ENCODE measurements at places on chromosomes 4 and X. TPM values are rescaled to one million over a fixed set of nuclear protein-coding genes. Genes with fewer than 3 reads are reported as not detected.

DNA sequence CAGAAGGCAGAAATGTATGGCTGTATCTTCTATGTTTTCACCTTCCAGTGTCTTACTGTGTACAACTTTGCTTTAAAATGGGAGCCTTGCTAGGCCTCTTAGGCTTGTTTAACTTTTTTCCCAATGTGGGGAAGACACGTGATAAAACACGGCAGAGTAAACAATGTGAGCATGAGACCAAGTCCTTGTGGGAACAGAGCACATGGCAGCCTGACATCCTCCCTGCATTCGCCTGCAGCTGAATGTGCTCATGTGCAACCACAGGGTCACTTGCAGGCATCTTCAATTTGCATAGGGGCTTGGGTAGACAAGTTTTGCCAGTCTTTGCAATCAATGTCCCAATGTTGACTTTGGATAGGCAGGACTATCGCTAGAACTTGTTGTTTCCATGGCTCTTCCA, 91.8 kb downstream of the CCNG2 start:
- no peaks in the 10 kb centered on the region for H3K36me3 ChIP-seq
- no peak overlapping the region for H3K4me3 ChIP-seq

DNA sequence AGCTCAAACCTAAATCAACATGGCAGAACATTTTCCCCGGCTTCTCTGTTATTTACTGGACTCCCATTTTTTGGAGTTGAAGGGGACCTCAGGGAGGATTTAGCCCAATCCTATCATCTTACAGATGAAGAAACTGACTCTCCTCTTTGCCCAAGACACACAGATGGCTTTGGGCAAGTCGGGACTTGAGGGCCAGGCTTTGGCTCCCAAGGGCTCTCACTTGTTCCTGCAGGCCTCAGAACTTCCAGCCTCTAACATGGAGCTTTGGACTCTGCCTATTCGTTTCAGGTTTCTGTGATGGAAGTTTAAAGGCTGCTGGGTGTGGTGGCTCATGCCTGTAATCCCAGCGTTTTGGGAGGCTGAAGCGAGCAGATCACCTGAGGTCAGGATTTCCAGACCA, 59.5 kb downstream of the RHOH start:
- no peak overlapping the region for H3K4me3 ChIP-seq
- H3K4me1 ChIP-seq, result peaks cover 74% of the 10 kb centered on the region
- H3K27ac ChIP-seq, result peak overlapping the region; percentile 77
- no peak for DNase-seq
- H3K36me3 ChIP-seq, result peaks cover 6% of the 10 kb centered on the region
- no peaks in the 10 kb centered on the region for H3K27me3 ChIP-seq

- H3K36me3 ChIP-seq, result no peaks in the 10 kb centered on the region
- peaks cover 15% of the 10 kb centered on the region for H3K27me3 ChIP-seq
- no peaks in the 10 kb centered on the region for H3K4me1 ChIP-seq
- no peak overlapping the region for H3K4me3 ChIP-seq
- no peak overlapping the region for H3K27ac ChIP-seq
- no peak for DNase-seq
These were observed 23.7 kb downstream of the DOK7 start for GRCh38 chr4:3486541-3487540.

DNA sequence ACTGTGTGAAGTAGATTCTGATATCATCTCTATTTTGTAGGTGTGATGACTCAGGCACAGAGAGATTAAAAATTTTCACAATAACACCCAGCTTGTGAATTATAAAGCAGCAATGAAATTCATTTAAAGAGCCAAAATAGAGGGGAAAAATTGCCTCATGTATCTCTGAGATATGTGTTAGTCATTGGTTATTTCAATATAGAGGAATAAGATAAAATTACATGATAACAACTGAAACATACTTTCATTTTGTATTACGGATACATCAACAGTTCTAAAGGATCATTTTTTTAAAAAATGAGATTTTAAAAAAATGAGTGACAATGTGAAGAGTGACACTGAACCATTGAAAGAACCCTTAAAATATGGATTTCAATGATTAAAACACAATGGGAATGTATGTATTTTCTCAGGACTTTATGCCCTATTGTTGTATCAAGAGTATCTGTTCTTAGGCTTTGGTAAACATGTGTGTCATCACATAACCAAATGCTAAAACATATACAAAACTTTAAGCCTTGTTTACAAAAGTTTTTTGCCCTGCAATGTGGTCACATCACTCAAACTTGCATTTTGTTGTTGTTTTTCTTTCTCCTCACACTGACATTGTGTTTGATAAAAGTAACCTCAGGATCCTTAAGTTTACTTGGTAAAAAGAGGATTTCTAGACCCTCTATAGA, 221.3 kb downstream of the ANTXR2 start:
- no peaks in the 10 kb centered on the region for H3K36me3 ChIP-seq
- H3K27ac ChIP-seq, result no peak overlapping the region
- DNase-seq, result no peak
- H3K4me1 ChIP-seq, result no peaks in the 10 kb centered on the region
- no peaks in the 10 kb centered on the region for H3K27me3 ChIP-seq
- no peak overlapping the region for H3K4me3 ChIP-seq

GRCh38 chr4:183658362-183659028, 490 bp downstream of the RWDD4 start:
- H3K4me3 ChIP-seq, result peak overlapping the region; percentile 86
- no peaks in the 10 kb centered on the region for H3K27me3 ChIP-seq
- peaks cover 15% of the 10 kb centered on the region for H3K36me3 ChIP-seq
- no peak for DNase-seq
- peak overlapping the region; percentile 91 for H3K27ac ChIP-seq

Gene TEX13D
- total RNA-seq, result not detected

GRCh38 chr4:7423391-7423790, 11.3 kb downstream of the PSAPL1 start:
- no peak overlapping the region for H3K27ac ChIP-seq
- no peaks in the 10 kb centered on the region for H3K36me3 ChIP-seq
- DNase-seq, result no peak
- H3K27me3 ChIP-seq, result no peaks in the 10 kb centered on the region

DNA sequence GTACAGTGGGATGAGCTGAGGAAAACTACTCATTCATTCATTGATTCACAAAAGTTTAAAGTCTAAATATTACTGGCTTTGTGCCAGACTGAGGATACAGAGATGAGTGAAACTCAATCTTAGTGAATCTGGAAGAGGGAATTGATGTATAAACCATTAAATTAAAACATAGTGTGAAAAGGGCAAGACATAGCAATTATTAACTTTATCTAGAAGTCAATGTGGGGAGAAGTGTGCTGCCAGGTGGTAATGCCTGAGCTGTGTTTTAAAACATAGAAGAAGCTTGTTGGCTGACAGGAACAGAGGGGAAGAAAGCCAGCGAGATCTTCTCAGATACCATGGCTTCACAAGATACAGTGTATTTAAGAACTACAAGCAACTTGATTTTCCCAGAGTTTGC, 153.4 kb downstream of the BMPR1B start:
- no peaks in the 10 kb centered on the region for H3K27me3 ChIP-seq
- H3K4me3 ChIP-seq, result no peak overlapping the region
- H3K27ac ChIP-seq, result no peak overlapping the region
- no peak for DNase-seq

Gene ARMCX1
- total RNA-seq, result 0.08 TPM

DNA sequence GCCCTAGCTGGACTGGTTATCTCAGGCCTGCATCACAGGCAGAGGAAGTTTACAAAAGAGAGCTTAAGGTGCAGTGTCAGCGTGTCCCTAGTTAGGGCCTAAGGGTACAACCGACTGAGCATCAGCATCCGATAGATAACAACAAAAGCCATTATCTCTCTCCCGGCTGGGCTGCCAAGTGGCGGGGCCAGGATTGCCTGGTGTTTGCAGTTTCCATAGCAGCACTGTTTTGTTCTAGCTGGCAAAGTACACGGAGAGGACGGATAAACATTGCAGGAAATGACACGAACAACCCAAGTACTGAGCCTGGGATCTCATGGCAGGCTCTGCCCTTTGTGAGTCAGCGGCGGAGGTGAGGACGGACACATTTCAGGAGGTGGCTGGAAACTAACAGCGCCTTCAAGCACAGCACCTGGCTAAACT, 104.7 kb upstream of the NOCT start:
- no peak overlapping the region for H3K27ac ChIP-seq
- H3K4me3 ChIP-seq, result no peak overlapping the region
- no peak for DNase-seq
- H3K4me1 ChIP-seq, result no peaks in the 10 kb centered on the region
- H3K36me3 ChIP-seq, result no peaks in the 10 kb centered on the region

GRCh38 chr4:57148831-57149505, 38.8 kb upstream of the IGFBP7 start:
- H3K4me3 ChIP-seq, result no peak overlapping the region
- no peaks in the 10 kb centered on the region for H3K4me1 ChIP-seq
- no peak overlapping the region for H3K27ac ChIP-seq
- no peaks in the 10 kb centered on the region for H3K36me3 ChIP-seq
- H3K27me3 ChIP-seq, result peaks cover 7% of the 10 kb centered on the region
- DNase-seq, result no peak

DNA sequence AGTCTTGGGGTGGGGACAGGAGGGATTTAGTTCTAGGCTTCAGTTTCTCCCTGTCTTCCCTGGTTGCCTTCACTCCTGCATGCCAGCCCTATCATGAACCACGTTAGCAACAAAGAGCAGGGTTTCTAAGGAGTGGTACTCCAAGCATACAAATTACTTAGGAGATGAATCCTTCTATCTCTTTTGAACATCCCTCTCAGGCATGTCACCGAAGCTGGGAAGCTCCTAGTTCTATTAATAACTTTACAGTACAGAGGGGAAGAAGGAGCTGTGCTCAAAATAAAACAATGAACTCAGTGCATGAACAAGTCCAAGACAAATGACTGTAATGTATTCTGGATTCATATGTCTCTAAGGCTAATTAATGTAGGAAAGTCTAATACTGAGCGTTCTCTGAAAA, 450.6 kb upstream of the RASGEF1B start:
- no peak overlapping the region for H3K4me3 ChIP-seq
- no peak overlapping the region for H3K27ac ChIP-seq
- H3K4me1 ChIP-seq, result peaks cover 3% of the 10 kb centered on the region
- DNase-seq, result no peak
- no peaks in the 10 kb centered on the region for H3K36me3 ChIP-seq

Gene BEX5
- 1.5 TPM for total RNA-seq

Gene MAP3K15
- 0.23 TPM for total RNA-seq

GRCh38 chr4:77007358-77008230, 58.0 kb downstream of the SEPTIN11 start:
- H3K36me3 ChIP-seq, result peaks cover 11% of the 10 kb centered on the region
- DNase-seq, result no peak
- H3K4me1 ChIP-seq, result peaks cover 38% of the 10 kb centered on the region
- H3K27me3 ChIP-seq, result peaks cover 15% of the 10 kb centered on the region
- no peak overlapping the region for H3K4me3 ChIP-seq
- peak overlapping the region; percentile 69 for H3K27ac ChIP-seq

GRCh38 chrX:110667706-110668105, 127.9 kb downstream of the CHRDL1 start:
- H3K27me3 ChIP-seq, result no peaks in the 10 kb centered on the region
- H3K4me3 ChIP-seq, result no peak overlapping the region
- H3K27ac ChIP-seq, result no peak overlapping the region

DNA sequence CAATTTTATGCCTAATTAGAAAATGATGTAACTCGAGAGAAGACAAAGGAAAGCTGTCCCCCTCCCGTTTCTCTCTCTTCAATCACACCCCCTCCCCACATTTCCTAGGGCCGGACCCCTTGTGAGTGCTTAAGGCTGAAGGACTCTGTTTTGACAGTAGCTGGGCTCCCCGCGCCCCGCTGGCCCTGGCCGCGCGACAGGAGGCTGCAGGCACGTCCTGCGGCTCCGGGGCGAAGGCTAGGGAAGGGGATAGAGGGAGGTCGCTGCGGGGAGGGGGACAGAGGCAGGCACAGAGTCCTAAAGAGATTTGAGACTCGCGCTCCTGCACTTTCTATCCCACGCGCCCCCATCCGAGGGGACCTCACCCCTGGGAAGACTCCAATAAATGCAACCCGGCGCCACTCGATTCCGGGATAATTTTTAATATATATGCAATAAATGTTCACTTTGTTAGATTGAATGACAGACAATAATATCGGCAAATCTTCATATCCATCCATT, 56.2 kb upstream of the TMEM33 start:
- no peak for DNase-seq
- peaks cover 10% of the 10 kb centered on the region for H3K4me1 ChIP-seq
- peaks cover 88% of the 10 kb centered on the region for H3K27me3 ChIP-seq
- H3K27ac ChIP-seq, result no peak overlapping the region
- no peak overlapping the region for H3K4me3 ChIP-seq

DNA sequence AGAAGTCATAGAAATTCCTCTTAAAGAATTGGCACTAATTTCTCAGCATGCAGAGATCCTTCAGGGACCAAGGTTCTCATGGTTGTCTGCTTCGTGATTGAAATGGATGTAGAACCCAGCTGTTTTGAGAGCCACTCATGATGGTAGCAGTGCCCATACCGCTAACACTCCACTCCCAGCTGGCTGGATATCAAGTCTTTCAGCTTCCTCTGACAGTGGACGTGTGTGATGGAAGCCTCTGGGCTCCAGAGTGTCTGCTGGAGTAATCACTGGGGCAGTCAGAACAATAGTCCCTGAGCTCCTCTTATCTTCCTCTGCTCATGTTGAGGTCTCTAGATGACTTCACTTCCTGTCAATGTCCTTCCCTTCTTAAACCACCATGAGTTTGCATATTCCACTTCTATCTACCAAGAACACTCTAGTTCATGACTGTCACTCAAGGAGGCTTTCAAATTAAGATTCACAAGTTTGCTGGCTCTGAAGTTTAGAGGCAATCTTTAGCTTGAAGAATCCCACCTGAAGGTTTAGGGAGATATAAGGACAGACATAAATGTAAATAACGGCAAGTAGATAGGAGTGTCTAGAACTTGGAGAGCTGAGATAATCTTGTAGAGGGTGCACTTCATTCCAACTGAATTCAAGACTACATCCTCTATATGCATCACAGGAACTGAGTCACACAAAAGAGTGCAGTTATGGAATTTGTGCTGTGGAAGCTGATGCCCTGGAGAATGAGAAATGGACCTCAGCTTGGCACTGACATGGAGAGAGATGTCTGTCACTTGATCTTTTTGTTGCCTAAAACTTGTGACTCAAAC, 64.5 kb upstream of the WDR1 start:
- no peaks in the 10 kb centered on the region for H3K27me3 ChIP-seq
- DNase-seq, result peak; percentile 45
- peak overlapping the region; percentile 89 for H3K27ac ChIP-seq
- H3K4me1 ChIP-seq, result peaks cover 51% of the 10 kb centered on the region

DNA sequence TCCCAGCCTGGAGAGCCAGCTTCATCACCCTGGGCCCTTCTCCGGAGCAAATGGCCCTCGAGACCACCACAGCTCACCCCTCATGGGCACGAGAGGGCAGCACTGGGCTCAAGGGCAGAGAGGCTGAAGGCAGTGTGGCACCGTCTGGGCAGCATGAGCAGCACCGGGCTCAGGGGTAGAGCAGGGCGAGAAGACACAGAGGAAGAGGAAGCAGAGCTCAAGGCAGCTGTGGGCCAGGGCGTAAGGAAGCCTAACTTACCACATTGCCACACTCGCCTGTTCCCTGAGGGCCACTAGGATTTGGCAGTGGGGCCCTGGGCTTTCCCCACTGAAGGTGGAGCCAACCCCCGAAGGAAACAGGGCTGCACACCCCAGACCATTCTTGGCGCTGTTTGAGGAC, 15.5 kb downstream of the ZNF185 start:
- no peak overlapping the region for H3K27ac ChIP-seq
- no peaks in the 10 kb centered on the region for H3K4me1 ChIP-seq
- no peak for DNase-seq
- H3K27me3 ChIP-seq, result no peaks in the 10 kb centered on the region
- H3K4me3 ChIP-seq, result no peak overlapping the region

GRCh38 chrX:115565888-115566287, 4.9 kb downstream of the PLS3 start:
- H3K27me3 ChIP-seq, result peaks cover 17% of the 10 kb centered on the region
- DNase-seq, result no peak
- no peak overlapping the region for H3K4me3 ChIP-seq
- H3K36me3 ChIP-seq, result no peaks in the 10 kb centered on the region
- peaks cover 4% of the 10 kb centered on the region for H3K4me1 ChIP-seq
- no peak overlapping the region for H3K27ac ChIP-seq
